ENCODE measurements at places on chromosomes 6 and 20.

DNA sequence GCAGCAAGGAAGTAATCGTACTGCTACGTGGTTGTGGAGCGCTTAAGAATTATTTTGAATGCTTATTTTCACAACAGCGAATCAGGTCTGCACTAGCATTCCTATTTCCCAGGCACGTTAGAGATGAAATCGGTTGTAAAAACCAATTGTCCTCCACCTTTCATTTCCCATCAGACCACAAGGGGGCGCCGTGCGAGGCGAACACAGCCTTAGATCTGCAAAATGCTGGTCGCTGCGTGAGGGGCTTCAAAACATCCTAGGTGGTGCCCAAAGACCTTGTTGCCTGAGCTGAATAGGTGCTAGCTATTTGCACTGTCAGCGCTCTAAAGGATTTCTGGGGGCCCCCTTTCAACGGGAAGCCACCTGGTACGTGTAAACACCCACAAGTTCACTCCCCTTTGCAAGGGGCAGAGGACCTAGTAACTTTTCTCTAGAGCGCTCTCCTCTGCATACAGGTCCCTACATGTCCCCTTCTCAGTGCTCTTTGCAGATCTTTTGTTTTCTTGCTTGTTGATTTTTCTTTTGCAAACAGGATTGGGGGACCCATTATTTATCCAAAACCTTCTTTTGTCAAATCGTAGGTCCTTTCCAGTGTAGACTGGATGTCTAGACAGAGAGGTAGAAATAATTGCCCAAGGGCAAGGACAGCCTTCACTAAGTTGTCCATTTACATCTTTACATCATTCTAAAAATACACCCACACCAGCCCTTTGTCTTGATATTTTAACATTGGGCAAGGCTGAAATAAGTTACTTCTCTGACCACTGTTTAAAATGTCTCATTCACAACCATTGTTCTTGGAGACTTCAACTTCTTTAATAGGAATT, 59.8 kb downstream of the NEDD9 start:
- peak; percentile 82 for DNase-seq

- DNase-seq = no peak
Measured at GRCh38 chr20:51935003-51935358, 132.7 kb upstream of the SALL4 start.

GRCh38 chr6:55014321-55015088, 159.8 kb upstream of the HCRTR2 start:
- no peak for DNase-seq

DNA sequence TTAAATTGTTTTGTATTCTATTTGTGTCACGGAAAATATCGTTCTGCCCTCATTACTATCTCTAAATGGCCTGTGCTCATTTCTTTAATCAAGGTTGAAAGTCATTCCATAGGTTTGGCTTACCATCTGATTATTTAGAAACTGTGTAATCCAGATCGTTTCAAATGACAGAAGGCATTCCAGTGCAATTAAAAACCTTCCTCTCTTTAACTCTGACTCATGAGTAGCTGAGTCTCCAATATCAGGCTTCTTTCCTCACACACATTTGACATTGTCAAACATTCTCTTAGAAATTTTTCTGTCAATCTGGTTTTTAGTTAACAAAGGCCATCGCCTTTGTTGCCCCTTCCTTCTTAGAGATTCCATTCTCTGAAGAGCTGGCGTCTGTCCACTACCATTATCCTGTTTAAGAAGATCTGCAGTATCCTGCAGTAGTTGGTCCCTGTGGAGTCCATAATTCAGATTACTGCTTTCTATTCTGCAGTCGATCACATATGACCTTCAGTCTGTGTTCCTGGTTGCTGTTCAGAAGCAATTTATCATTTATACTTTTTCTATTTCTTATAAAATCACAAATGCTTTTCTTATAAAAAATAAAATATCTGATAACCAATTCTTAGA, 3.9 kb upstream of the TRDN start:
- DNase-seq = no peak

DNA sequence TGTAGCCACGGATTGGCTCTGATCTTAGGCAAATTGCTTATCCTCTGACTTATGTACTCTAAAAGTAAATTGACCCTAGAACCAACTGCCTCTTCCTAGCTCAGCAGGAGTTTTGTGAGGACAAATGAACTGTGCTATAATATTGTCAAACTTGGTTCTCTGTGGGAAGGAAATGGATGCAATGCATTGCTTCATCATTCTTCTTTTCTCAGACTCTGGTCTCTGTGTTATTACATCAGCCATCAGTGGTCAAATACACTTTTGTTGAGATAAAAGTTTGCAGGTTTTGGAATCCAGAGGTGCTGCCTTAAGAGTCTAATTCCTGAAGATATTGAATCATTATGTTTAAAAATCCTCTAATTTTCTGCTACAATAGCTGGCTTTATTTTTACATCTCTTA, 64.9 kb downstream of the SLC24A3 start:
- DNase-seq = no peak

- DNase-seq = no peak
Measured at GRCh38 chr6:13166916-13167315, 161.4 kb downstream of the TBC1D7 start.

- no peak for DNase-seq
Measured at GRCh38 chr20:33621717-33622400, 40.3 kb upstream of the C20orf144 start.

- no peak for DNase-seq
Measured at GRCh38 chr6:91781946-91782345, 1195.1 kb upstream of the MAP3K7 start.

GRCh38 chr6:19851241-19852089, 14.3 kb downstream of the ID4 start:
- DNase-seq = no peak

GRCh38 chr6:119821380-119821779, 471.8 kb upstream of the MAN1A1 start:
- no peak for DNase-seq

DNA sequence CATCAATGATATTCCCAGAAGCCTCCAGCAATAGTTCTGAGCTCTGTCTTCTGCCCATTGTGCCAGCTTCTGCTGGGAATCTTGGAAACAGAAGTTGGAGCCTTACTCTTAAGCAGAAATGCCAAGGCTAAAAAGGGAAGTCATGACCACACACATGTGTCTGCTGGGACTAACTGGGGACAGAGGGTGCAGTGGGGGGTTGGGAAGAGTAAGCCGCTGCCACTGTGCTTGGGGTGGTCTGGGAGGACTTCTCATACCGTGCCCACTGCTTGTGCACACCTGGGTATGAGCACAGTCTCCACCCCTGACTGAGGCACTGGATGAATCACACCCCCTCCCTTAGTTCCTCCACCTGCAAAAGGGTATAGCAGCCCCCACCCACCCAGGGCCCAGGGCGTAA, 90.7 kb downstream of the CDC5L start:
- DNase-seq = no peak

- no peak for DNase-seq
Measured at GRCh38 chr6:54541541-54541940, 233.3 kb downstream of the TINAG start.

DNA sequence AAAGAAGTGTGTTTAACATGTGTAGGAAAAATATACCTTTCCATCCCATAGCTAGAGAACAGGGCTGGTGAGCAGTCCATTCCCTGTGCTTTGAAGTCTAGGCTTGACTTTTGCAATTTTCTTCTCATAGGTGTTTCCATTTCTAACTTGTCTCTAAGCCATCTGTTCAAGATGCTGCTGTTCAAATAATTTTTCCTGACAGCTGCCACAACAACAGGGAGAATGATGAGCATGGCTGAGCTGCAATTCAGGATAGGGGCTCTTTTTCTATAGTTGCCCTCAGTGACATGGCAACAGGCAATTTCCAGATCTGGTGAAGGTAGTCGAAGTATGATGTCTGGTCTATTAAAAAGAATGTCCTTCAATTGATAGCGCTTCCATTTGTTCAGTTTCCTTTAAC, 103.0 kb upstream of the HS3ST5 start:
- DNase-seq = no peak

DNA sequence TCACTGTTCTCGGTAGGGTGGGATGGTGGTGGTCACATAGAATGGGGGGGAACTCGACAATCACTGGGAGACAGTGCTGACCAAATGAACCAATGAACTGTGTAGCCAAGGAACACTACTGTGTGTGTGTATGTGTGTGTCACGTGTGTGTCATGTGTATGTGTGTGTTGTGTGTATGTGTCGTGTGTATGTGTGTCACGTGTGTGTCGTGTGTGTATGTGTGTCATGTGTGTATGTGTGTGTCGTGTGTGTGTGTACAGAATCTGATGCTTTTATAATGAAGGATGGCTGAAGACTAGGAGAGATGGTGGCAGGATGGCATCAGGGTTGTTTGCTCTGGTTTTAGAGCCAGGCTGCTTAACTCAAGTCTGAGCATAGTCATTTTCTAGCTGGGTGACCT, 99.1 kb upstream of the DUSP22 start:
- no peak for DNase-seq

- no peak for DNase-seq
Measured at GRCh38 chr6:25042036-25042521, 106.3 kb upstream of the RIPOR2 start.

DNA sequence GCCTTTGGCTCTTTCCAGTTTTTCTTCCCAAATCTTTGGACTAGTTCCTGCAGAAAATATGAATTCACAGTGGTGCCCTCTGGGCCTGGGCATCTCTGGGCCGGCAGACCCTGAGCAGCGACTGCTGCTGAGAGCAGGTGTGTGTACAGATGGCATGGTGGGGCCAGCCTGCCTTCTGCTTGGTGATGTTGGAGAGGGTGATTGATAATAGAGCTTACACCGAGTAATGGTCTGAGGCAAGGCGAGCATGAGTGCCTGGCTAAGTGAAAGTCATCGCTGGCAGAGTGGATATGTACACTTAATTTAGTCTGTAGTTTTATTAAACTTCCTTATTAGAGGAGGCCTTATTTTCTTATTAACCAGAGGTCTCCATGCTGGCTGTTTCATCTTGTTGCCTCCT, 156.9 kb downstream of the CDKAL1 start:
- no peak for DNase-seq

GRCh38 chr6:11824986-11825385, 46.4 kb upstream of the ADTRP start:
- no peak for DNase-seq

DNA sequence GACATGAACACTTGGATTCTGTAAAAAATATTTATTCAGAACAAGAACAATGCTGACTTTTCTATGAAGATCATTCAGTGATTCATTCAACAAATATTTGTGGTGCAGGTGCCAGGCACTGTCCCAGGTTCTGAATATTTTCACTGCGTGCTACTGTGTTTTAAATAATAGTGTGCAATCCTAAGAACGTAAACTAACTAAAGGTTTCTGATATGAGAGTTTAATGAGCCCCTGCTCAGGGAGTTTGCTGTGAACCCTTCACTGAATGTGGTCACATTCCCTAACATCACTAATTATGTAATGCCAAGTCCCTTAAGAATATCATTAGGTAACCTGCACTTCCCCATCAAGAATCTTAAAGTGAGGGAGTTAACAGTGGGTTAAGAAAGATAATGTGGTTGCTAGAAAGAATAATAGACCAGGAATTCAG, 1.7 kb upstream of the TMEM170B start:
- no peak for DNase-seq

- DNase-seq = no peak
Measured at GRCh38 chr6:150191809-150192208, 49.0 kb downstream of the PPP1R14C start.

- DNase-seq = no peak
Measured at GRCh38 chr6:20332441-20333006, 69.2 kb upstream of the E2F3 start.

DNA sequence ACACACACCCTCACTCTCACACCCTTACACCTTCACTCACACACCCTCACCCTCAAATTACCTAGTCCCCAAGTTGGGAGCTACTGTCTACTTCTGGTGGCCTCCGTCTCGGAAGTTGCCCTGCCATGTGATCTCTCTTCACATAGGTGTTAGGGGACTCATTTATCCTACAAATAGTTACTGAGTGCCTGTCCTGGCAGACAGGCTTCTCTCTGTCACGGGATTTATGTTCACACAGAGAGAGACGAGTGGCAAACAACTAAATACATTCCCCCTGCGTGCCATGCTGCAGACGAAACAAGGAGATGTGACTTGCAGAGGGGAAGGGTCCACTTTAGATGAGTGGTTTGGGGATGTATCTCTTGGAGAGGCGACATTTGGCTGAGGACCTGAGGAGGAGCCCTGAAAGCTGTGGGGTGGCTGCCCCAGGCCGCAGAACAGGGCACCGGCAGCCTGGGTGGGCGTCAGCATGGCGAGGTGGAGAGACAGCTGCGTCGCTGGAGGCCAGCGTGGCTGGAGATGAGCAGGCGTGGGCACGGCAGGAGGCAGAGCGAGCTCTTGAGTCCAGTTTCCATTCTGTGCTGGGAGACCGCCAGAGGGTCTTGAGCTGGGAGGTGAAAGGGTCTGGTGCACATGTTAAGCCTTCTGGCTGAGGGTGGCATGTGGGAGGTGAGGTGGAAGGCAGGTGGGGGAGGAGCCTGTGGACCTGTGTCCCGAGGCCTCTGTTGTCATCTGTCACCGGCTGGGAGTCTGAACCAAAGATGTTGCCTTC, 17.2 kb downstream of the DYNLT1 start:
- DNase-seq = peak; percentile 42

All from upper lobe of right lung (tissue), 1 donor.